Activated T-helper 2 cell treated with anti-CD3 and anti-CD28 coated beads, Interferon-gamma antibody, Interleukin-2, Interleukin-4, amounts not matched to agents 10 μg/mL and 5 μg/mL and 100 μg/mL, durations not matched to agents 14 hours and 24 hours and 36 hours (primary cell): ENCODE measurements at places on chromosomes 11 and 22. TPM values are rescaled to one million over a fixed set of nuclear protein-coding genes. Genes with fewer than 3 reads are reported as not detected.
A peak's percentile ranks its signal among the peaks of the same experiment; 100 is the strongest.

MS4A6E gene
- not detected in 2 replicates for total RNA-seq

DNA sequence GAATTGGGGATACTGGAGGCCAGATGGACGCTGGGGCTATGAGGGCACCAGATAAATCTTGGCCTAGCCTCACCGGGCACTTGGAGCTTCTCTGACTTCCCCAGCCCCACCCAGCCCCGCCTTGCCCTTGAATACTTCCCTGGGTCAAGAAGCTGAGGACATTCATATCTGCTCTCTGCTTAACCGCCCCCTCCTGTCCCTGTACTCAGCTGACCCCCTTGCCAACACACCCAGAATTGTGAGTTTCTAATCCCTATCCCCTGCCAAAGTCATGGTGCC lies 22.0 kb downstream of the FADS3 start:
- H3K27ac ChIP-seq = peak overlapping the region; percentile 44
- H3K27me3 ChIP-seq = no peaks in the 10 kb centered on the region
- H3K4me3 ChIP-seq = no peak overlapping the region
- H3K36me3 ChIP-seq = peaks cover 15% of the 10 kb centered on the region
- H3K4me1 ChIP-seq = peaks cover 6% of the 10 kb centered on the region

DNA sequence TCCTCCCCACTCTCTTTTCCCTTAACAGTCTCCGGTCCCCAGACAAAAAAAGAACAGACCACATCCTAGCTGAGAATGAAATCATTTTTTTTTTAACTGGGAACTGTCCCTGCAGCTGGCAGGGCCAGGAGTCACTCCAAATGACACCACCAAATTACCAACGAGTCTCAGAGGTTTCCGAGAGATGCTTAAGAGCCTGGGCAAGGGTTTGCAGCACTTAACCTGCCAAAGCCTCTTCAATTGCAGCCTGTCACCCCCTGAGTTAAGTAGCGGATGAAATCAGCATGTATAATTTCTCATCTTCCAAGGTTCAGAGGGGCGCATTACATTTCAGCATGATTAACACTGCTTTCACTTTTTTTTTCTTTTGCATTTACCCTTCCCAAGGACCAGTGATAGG lies 71.8 kb downstream of the TENM4 start:
- no peaks in the 10 kb centered on the region for H3K27me3 ChIP-seq
- H3K27ac ChIP-seq = no peak overlapping the region
- DNase-seq = no peak
- H3K4me1 ChIP-seq = no peaks in the 10 kb centered on the region
- H3K36me3 ChIP-seq = no peaks in the 10 kb centered on the region
- no peak overlapping the region for H3K4me3 ChIP-seq

DNA sequence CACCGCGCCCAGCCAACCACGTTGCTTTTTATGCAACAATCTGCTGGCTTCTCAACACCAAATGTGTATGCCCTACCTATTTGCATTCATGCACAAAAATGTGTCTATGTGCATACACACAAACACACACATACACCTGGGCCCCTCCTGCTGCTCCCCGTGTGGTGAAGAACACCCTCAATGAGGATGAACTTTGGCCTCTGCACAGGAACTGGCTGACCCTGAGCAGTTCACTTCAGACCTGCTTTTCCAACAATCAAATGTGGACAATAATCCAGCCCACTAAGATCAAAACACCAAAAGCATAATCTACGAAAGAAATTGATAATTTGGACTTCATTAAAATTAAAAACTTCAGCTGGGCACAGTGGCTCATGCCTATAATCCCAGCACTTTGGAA lies 25.3 kb upstream of the SLC35C1 start:
- H3K4me3 ChIP-seq = no peak overlapping the region
- peaks cover 12% of the 10 kb centered on the region for H3K27me3 ChIP-seq
- DNase-seq = no peak
- no peaks in the 10 kb centered on the region for H3K4me1 ChIP-seq
- H3K36me3 ChIP-seq = no peaks in the 10 kb centered on the region
- no peak overlapping the region for H3K27ac ChIP-seq

- peaks cover 30% of the 10 kb centered on the region for H3K27me3 ChIP-seq
- H3K4me3 ChIP-seq = no peak overlapping the region
Measured at GRCh38 chr11:130397780-130398179, 30.6 kb downstream of the ADAMTS8 start.

DNA sequence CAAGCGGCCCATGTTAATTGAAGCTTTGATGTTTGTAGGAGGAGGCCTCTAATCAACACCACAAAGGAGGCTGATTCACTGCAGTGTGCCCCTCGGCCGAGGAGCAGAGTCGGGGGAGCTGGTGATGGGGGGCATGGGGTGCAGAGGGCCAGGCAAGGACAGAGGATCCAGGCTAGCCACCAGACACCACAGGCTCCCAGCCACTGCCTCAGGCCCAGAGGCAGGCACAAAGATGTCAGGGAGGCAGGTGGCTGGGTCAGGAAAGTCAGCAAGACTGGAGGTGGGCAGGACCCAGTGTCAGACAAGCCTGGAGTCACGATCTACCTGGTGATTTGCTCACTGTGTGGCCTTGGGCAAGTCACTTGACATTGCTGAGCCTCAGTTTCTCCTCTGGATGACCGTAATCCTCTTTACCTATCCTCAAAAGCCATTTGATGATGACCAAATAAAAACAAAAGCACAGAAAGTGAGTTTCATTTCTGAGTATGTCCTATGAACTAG lies 121.0 kb downstream of the BUD13 start:
- no peak for DNase-seq
- no peaks in the 10 kb centered on the region for H3K4me1 ChIP-seq
- no peak overlapping the region for H3K27ac ChIP-seq
- H3K36me3 ChIP-seq = no peaks in the 10 kb centered on the region
- no peaks in the 10 kb centered on the region for H3K27me3 ChIP-seq

GRCh38 chr11:107583629-107584195 lies 7.2 kb upstream of the ELMOD1 start:
- peaks cover 36% of the 10 kb centered on the region for H3K27me3 ChIP-seq
- no peak for DNase-seq
- H3K36me3 ChIP-seq = no peaks in the 10 kb centered on the region
